Inflammatory macrophage treated with lipopolysaccharide for 4 hours (primary cell): ENCODE measurements at places on chromosomes 11 and 22.

DNA sequence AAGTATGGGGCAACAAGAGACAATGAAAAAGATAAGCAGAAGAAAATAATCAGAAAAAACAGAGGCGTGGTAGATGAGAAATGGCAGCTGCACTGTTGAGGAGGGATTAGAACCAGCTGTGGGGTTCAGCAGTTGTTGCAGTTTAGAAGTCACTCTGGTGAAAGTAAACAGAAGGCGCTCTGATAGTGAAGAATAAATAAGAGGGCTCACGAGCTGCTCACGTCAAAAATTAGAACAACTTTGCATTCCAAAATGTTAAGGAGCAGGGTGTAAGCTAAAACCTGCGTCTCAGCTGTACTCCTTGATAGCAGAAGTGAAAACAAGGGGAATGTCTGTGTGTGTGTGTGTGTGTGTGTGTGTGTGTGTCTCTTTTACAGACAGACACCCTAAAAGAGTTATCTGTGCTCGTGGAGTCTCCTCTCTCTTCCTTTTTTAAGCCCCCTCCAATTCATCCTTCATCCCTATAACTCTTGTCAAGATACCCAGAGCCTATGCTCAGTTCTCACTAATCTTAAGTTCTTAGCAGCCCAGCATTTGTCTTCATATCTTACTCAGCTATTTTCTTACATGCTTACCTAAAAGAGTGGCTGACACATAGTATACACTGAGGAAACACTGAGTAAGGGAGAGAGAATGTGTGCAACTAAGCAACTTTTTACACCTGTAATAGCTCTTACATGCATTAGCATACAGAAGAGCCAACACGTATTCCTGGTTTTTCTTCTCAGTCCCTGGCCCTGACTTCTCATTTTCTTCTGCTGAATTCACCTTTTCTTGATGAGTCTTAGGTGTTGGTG lies 8.9 kb downstream of the TTC17 start:
- peak; percentile 7 for DNase-seq

GRCh38 chr22:46537946-46538813 lies 760 bp upstream of the CELSR1 start:
- peak; percentile 63 for DNase-seq

- DNase-seq = no peak
Measured at GRCh38 chr11:20501252-20501651, 98.2 kb upstream of the SLC6A5 start.

GRCh38 chr22:21937041-21937820 lies 15.4 kb downstream of the PPM1F start:
- peak; percentile 90 for DNase-seq

- no peak for DNase-seq
Measured at GRCh38 chr11:6351782-6352382, 31.6 kb upstream of the CAVIN3 start.

DNA sequence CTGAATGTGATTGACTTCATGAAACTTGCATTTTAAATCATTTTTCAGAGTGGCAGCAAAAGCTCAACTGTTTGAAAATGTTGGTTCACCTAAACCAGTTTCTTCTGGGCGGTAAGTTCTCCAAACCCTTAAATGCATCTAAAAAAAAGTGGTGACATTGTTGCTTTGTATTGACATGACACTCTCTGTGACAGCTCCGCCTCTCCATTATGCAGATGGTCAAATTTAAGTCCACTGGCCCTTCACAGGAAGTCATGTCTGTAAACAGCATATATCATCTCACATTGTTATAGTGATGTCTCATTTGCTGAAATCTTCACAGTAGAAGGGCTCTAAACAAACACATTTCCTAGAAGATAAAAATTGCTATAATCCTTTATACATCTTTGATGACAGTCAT lies 150.7 kb downstream of the PGR start:
- no peak for DNase-seq

DNA sequence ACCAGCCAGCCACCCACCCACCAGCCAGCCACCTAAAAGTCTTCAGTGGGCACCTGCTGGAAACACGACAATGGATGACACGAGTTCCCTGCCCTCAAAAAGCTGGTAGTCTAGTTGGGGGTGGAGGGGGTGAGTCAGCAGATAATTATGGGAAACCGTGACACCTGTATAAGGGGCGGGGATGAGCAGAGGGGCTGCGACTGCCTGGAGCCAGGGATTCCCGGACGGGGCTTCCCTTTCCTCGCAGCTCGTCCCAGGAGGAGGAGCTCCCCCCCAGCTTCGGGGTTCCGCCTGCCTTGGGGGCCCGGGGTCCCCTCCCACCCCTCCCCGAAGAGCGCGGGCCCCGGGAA lies 2.3 kb upstream of the RTN4RL2 start:
- no peak for DNase-seq

DNA sequence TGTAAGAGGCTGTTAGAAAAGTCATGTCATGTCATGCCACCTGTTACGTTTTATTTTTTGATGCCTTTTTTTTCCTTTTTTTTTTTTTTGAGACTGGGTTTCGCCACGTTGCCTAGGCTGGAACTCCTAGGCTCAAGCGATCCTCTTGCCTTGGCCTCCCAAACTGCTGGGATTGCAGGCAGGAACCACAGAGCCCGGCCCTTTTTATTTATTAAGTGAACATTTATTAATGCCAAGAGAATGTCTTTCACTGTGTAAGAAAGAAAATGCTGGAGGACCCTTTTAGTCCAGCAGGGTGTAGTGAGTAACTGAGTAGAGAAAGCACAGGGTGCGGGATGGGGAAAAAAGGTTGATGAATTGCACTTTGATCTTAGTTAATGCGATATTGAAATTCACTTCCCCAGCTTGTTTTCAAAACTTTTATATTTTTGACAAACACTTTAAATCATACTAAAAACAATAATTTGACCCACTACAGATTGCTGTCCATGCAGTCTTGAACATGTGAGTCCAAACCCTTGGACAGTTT lies 2.3 kb upstream of the XBP1 start:
- no peak for DNase-seq
